ENCODE measurements at places on chromosomes 7 and 10.

GRCh38 chr10:17821893-17822292 lies 12.7 kb downstream of the MRC1 start:
- DNase-seq: no peak

DNA sequence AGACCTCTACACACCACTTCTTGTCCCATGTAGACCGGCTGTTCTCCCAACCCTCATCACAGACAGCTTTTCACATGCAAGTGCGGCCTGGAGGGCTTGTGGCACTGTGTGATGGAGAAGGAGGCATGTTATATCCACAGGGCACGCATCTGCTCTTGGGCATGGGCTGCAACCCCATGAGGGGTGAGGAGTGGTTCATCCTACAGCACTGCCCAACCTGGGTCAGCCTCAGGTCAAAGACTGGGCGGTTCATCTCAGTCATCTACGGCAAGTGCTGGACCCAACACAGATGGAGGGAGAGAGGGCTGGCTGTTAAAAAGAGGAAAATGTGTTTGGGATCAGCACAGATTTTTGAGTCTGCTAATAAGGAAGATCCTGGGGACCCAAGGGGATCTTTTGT lies 2.2 kb downstream of the FSCN3 start:
- no peak for DNase-seq

- no peak for DNase-seq
Measured at GRCh38 chr7:55546814-55547213, 25.5 kb downstream of the VOPP1 start.

GRCh38 chr7:73970801-73971229 lies 57.2 kb upstream of the ELN start:
- DNase-seq: no peak

DNA sequence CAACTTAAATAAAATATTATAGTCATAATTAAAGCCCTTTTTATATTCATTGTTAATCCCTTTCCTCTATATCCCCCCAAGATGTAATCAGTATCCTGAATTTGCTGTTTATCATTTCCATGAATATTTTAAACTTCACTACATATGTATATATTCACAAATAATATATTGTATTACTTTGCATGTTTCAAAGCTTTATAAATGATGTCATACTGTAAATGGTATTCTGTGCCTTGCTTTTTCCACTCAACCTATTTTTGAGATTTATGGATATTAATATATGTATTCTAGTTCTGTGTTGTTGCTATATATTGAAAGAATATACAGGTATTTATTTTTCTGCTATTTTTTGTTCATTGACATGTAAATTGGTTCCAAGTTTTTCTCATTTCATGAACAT lies 173.1 kb downstream of the CCDC71L start:
- DNase-seq: no peak

DNA sequence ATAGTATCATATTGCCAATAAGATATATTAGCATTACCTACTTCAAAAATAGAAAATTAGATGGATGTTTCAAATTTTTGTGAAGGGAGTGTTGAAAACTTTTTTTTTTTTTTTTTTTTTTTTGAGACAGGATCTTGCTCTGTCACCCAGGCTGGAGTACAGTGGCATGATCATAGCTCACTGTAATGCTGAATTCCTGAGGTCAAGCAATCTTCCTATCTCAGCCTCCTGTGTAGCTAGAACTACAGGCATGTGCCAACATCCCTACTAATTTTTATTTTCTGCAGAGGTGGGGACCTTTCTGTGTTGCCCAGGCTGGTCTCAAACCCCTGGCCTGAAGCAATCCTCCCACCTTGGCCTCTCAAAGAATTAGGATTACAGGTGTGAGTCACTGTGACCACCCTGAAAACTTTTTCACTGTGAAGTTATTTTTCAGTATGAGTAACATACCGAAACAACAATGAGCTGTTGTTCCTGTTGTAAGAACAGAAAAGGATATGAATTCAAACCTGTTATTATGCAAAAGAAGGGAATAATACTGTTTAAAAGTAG lies 266.9 kb downstream of the NEBL start:
- DNase-seq: no peak

GRCh38 chr10:22363305-22363704 lies 18.0 kb downstream of the SPAG6 start:
- no peak for DNase-seq

DNA sequence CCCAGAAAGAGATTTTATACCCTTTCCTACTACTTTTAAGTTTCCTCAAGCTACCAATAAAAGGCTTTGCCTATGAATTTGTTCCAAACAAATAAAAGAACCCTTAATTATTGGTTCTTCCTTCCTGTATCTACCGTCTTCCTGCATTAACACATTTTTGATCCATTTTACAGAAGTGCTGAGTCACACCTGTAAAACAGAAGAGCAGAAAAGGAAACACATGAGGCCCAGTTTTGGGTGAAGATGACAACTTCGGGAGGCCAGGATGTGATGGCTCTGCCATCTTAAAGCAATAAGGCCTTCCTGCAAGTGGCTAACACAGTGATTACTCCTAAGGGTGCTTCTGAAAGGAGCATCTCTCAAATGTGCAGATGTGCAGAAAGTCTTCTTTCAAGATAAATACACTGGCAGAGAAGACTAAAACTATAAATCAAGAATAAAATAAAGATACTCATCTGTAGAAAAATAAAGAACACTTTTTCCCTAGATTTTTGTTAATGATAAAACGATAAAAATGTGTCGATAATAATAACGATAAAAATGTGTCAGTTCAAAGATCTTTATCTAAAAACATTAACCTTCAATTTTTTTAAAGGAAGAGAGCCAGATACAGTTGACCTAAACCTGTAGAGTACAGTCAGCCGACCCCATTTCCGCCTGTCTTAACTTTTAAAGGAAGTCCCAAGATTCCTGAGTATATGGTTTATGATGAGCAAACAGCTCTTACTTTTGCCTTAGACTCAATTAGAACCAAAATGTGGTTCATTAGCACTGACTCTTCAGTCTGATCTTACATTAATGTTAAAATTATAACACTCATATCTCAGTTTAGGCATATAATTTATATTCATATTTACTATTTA lies 108.6 kb downstream of the UBE2H start:
- DNase-seq: no peak

DNA sequence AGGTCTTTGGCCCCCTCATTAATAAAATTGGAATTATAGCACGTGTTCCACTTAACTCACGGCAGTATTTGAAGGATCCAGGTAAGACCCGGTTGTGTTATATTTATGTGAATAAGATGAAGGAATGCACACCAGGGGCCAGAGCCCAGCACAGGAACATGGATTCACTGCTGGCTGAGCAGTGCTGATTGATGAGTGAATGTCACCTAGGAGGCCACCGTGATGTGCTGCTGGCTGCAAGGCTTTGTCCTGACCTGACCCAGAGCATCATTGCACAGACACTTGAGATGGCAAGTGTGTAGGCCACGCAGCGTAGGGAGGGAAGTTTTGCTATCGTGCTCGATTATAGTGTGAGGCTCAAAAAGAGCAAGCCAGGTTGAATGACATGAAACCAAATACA lies 350.7 kb upstream of the MGMT start:
- DNase-seq: no peak

DNA sequence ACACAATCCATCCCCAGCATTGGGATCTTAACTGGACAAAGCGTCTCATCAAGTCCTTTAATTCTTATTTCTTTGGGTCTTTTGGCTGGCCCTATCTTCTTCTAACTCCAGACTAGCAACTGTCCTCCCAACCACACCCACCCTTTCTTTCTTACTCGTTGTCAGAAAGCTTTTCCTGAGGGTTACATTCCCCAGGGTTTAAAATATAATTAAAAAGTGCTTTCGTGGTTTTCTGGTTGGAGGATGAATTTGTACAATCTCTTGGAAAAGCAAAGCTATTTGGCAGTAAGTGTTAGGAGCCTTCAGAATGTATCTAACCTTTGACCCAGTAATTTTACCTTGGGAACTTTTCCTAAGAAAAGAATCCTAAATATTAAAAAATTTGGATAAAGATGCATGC lies 10.4 kb upstream of the ITGB8 start:
- no peak for DNase-seq

GRCh38 chr7:87628780-87629569 lies 777 bp downstream of the RUNDC3B start:
- peak; percentile 88 for DNase-seq

DNA sequence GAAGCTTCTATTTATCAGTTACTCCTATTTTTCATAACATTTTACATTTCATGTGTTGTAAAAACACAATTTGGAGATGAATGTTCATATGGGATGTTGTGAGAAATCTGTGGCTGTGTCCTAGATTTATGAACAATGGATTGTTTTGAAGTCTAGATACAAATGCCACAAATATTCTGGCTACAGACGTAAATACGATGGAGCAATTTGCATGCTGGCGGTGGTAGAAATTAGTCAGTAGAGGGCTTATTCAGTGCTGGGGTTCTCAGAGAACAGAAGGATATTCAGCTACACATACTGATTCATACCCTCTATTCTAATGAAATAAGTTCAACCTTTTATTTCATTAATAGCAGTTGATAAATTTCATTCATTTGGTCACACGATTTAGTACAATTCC lies 48.8 kb downstream of the PLPP4 start:
- no peak for DNase-seq

- no peak for DNase-seq
Measured at GRCh38 chr10:101718690-101719275, 23.8 kb upstream of the FBXW4 start.

GRCh38 chr10:8262317-8262716 lies 207.8 kb downstream of the GATA3 start:
- DNase-seq: no peak

- peak; percentile 55 for DNase-seq
Measured at GRCh38 chr7:69932034-69932628, 333.9 kb downstream of the AUTS2 start.

DNA sequence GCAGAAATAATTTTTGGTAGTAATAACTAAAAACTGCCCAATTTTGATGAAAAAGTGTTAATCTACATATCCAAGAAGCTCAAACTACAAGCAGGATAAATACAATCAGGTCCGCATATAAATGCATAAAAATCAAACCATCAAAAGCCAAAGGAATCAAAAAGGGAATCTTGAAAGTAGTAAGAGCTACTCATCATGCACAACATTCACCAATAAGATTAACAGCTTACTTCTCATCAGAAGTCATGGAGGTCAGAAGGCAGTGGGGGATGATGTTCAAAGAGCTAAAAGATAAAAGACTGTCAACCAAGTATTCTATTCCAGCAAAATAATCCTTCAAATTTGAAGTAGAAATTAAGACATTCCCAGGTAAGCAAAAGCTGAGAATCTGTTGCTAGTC lies 76.4 kb downstream of the CRPPA start:
- no peak for DNase-seq

DNA sequence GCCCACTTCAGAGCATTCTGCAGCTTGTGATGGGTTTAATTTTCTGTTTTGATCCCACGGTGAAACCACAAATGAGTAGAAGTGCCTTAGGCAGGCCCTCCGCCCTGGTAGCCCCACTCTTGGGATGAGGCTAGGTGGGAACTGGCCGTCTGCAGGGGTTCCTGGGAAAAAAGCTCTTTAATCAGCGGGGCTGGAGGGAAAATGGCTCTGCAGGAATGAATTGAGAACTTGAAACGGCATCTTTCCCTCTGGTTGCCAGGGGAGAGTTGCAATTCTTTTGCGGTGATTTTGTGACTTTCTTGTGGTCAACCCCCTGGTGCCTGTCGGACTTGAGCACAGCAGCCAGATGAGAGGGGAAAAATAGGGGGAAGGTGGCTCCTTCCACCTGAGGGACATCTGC lies 32.7 kb downstream of the COL26A1 start:
- DNase-seq: no peak

DNA sequence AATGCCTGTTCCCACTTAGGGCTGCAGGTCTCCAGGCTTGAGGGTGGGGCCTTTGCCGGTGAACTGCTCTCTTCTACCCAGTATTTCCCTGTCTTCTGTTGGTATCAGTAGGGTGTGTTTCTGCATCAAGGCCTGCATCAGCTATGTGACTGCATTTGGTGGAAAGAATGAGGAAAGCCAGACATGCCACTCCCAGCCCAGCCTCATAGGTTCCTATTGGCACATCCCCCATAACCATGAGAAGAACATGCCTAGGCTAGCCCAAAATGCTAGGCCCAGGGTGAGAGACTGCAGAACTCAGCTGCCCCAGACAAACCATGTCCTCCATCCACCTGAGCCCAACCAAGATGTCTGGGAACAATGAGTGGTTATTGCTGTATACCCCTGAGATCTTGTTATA lies 380.3 kb upstream of the ADARB2 start:
- no peak for DNase-seq

DNA sequence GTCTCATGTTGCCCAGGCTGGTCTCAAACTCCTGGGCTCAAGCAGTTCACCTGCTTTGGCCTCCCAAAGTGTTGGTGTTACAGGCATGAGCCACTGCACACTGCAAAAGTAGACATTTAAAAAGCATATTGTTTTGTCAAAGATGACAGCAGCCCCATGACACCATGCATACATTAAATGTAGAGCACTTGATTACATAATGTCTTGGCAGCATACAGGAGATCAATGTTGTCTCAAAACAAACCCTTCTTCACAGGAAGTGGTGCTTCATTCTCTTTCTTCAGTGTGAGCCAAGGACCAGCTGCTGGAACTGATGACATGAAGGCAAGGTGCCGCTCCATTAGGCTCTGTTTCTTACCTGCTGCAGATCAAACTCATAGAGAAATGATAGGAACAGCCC lies 218.4 kb downstream of the KLF6 start:
- no peak for DNase-seq

- DNase-seq: no peak
Measured at GRCh38 chr7:121777672-121778071, 95.3 kb upstream of the PTPRZ1 start.

GRCh38 chr7:140232957-140233917 lies 56.5 kb upstream of the KDM7A start:
- DNase-seq: no peak

- no peak for DNase-seq
Measured at GRCh38 chr10:15385552-15386455, 14.7 kb upstream of the FAM171A1 start.

Measured in posterior cingulate gyrus (tissue), 11 donors.